NCI-H2227 treated with DMSO at 0.1 percent for 48 hours (cell line): ENCODE measurements at places on chromosomes 4 and X.

DNA sequence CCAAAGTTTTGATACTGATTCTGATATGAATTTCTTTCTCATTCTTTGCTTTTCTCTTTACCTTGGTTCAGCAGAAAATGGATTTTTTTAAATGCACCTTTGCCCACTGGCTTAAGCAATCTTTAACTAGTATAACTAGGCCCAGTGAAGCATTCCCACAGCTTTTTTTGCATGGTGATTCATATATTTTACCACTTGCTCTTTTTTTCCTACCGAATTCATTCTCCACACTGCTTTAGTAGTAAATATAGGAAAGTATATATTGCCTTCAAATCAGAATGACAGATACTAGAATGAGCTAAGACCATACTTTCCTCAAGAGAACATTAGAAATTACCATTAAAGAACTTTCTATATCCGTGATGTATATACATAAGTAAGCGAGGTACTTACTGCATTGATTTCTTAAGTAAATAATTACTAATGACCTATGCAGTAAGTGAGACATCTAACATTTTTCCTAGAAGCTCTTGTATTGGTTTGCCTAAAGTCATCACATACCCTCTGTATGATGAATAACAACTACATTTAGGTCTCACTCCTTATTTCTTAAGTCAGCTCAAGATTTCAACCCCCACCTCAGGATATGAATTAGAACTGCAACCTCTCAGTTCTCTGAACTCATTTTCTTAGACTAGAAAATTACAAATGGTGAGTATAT, 44.2 kb downstream of the SLC4A4 start:
- no peak for DNase-seq

GRCh38 chr4:174189392-174190015, 94.0 kb downstream of the FBXO8 start:
- no peak for DNase-seq

GRCh38 chr4:114282937-114283336, 303.5 kb upstream of the ARSJ start:
- no peak for DNase-seq

DNA sequence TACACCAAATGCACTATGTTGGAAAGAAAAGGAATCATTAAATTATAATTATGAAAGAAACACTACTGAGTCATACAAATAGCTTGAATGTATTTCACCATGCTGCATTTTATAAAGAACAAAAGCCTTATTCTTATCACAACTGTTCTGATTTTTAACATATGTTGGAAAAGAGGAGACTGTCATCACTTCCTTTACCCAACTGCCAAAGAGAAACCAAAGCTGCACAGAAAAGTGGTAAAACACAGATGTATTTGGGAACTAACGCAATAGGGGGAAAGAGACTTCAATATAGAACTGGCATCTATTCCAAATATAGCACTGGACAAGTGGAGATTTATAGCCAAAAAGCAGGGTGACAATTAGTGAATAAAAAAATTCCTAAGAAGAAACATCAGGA, 181.0 kb downstream of the SPANXN3 start:
- DNase-seq, result no peak

DNA sequence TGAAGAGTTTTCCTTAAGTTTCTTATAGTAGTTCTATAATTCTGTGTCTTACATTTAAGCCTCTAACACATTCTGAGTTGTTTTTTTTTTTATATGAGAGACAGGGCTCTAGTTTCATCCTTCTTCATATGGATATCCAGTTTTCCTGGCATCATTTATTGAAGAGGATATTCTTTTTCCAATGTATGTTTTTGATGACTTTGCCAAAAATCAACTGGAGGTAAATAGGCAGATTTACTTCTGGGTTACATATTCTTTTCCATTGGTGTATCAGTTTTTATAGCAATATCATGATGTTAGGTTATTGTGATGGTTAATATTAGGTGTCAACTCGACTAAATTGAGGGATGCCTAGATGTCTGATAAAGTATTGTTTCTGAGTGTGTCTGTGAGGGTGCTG, 650.7 kb upstream of the GRID2 start:
- no peak for DNase-seq

DNA sequence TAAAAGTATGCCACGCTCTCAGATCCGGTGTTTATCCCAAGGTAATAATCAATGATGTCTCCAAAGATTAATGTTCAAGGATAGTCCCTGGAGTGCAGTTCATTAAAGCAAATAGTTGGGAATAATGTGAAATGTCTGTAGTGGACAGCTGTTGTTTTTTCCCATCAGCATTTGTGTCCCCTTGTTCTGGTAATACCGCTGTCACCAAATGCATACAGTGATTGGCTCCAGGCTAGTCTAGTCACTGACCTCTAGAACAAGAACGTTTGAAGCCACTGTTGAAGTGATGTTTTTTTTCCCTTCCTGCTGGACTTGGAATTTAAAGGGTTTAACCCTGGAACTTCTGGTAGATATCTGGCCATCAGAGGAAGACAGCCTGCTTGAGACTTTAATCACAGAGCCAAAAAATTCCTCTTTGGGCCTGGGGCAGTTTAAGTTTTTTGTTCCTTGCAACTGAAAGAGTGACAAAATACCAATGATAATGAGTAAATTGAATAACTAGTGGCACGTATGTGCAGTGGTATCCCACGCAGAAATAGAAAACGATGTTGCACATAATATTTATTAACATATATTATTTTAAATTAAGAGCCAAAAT, 30.6 kb downstream of the HSD17B11 start:
- DNase-seq, result no peak

DNA sequence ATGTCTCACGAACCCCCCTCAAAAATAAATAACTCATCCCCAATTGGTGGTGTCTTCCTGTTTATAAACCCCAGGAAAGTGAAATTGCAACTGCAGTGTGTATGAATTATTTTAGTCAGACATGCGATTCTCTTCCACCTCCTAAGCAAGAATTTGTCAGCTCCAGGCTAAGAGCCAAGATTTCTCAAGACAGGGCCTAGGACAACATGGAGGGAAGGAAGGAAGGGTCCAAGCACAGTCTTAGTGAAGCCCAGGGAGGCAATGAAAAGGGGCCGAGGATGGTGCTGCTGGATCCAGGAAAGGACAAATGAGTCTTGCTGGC, 20.0 kb downstream of the SH3KBP1 start:
- DNase-seq, result no peak

GRCh38 chr4:1793496-1793840, 375 bp downstream of the FGFR3 start:
- no peak for DNase-seq

GRCh38 chrX:123475068-123475724, 257.7 kb downstream of the THOC2 start:
- no peak for DNase-seq

DNA sequence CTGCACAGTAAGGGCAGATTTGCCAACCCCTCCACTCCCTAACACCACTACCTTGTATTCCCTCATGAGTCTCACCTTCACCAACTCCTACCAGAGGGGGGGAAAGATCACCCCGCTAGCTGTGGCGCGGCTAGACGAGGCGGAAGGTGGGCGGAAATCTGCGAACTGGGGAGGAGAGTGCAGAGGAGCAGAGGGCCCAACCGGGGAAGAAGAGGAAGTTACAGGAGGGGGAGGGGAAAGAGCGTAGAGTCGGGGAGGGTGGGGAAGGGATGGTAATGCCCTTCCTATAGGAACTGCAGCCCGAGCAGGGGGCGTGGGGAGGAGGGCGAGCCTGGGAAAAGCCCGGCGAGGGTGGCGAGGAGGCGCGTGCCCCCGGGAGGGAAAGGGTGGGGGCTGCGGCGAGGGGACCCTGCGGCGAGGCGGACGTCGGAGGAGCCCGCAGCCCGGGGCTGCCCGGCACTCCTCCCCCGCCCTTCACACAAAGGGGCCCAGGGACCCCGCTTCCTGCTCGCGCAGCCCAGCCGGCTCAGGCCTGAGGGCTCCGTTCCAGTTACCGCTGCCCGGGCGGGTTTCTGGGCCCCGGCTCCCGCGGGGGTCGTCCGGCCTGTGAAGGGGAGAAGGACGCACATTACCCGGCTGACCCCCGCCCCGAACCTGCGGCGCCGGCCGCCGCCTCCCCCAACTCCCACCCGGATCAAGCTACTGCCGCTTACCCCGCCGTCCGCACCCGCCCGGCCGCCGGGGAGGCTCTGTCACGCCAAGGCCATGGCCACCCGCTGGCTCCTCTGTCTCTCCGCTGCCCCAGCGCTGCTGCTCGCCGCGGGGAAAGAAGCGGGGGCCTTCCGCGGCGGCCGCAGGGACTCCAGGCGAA, 1.8 kb downstream of the RAP2C start:
- DNase-seq, result peak; percentile 81

DNA sequence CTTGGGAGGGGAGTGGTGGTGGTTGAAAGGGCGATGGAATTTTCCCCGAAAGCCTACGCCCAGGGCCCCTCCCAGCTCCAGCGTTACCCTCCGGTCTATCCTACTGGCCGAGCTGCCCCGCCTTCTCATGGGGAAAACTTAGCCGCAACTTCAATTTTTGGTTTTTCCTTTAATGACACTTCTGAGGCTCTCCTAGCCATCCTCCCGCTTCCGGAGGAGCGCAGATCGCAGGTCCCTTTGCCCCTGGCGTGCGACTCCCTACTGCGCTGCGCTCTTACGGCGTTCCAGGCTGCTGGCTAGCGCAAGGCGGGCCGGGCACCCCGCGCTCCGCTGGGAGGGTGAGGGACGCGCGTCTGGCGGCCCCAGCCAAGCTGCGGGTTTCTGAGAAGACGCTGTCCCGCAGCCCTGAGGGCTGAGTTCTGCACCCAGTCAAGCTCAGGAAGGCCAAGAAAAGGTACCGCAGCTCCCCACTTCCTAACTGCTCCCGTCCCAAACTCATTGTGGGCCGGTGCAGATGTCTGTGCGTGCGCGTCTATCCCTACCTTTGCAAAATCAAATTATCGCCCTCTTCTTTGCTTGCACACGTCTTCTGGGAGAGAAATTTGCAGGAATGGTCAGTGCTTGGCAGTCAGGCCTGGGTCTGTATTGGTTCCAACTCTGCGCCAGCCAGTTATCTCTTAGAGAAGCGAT, 533 bp downstream of the IL15 start:
- no peak for DNase-seq

GRCh38 chrX:98203800-98204199, 1320.1 kb downstream of the RPA4 start:
- DNase-seq, result no peak

DNA sequence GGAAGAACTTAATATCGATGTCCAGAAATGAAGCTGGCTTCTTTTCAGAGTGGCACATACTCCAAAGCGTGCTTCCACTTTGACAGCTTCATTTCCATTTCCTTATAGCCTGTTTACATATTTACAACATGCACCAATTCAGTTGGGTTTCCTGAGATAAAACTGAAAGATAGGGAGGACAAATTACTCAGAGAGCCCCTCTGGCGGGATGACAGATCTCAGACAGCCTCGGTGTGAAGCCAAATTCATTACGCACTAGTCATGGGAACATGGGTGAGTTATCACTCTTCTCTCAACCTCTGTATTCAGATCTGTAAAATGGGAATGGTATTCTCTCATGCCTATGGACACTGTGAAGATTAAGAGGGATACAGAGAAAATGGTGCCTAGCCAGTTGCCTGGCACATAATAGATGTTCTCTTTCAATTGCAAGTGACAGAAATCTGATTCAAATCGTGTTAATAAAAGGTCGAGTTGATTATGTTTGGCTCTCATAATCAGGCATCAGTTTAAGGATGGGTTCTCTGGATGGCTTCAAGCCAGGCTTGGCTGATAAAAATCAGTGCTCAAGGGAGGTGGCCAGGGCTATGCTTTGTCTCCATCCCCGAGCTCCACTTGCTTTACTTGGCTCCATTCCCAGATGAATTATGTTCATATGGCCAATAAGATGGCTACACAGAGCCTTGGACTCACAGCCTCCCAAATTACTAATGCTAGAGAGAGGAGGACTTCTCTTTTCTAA, 132.2 kb upstream of the C1QTNF7 start:
- DNase-seq, result no peak

GRCh38 chrX:124534536-124534935, 188.2 kb downstream of the SH2D1A start:
- no peak for DNase-seq

DNA sequence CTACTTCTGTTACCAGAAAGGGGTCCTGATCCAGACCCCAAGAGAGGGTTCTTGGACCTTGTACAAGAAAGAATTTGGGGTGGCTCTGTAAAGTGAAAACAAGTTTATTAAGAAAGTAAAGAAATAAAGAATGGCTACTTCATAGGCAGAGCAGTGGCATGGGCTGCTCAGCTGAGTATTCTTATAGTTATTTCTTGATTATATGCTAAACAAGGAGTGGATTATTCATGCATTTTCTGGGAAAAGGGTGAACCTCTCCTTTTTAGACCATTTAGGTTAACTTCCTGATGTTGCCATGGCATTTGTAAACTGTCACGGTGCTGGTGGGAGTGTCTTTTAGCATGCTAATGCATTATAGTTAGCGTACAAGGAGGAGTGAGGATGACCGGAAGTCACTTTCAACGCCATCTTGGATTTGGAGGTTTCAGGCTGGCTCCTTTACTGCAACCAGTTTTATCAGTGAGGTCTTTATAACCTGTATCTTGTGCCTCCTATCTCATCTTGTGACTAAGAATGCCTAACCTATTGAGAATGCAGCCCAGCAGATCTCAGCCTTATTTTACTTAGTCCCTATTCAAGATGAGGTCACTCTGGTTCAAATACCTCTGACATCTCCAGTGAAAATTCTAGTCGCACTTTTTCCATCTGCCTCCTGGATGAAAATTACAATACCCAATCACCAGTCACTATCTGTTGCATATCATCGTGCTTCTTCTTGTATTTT, 15.5 kb upstream of the TDO2 start:
- DNase-seq, result no peak

GRCh38 chrX:2629316-2630007, 61.6 kb upstream of the CD99 start:
- no peak for DNase-seq

DNA sequence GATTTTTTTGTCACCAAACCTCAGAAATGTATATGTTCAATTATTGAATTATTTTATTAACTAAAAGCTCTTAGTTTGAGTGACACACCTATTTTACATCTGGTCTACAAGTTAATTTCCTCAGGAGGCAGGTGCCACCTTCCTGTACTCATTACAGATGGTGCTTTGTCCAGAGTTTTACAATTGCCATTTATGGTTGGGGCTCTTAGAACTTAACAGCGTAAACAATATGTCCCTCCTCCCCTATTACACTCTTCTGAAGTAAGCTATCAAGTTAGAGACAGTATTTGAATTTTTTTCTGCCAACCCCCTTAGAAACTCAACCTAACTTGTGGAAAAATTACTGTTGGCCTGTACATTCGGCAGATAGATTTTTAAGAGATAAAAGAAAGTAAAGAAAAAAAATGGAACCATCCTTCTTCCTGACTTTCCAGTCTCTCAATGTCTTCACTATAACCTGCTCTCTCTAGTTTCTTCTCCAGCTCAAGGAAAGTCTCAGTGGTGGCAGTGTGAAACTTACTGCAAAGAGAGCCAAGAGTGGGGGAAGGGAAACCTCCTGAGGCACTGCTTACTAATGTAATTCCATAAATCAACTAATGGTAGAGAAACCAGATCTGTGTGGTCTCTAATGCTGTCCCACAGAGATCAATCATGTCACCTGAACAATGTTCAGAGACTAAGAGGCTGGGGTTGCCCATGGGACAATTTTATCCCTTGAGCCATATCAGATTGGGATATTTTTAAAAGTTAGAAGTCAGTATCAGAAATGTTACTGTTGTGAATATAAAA, 7.8 kb downstream of the CXXC4 start:
- DNase-seq, result no peak

GRCh38 chrX:54044877-54045338, 635 bp upstream of the PHF8 start:
- peak; percentile 83 for DNase-seq

GRCh38 chrX:139930401-139930800, 2.5 kb downstream of the ATP11C start:
- DNase-seq, result no peak
